NCI-H526 (cell line): ENCODE measurements at places on chromosomes 5 and 9.

DNA sequence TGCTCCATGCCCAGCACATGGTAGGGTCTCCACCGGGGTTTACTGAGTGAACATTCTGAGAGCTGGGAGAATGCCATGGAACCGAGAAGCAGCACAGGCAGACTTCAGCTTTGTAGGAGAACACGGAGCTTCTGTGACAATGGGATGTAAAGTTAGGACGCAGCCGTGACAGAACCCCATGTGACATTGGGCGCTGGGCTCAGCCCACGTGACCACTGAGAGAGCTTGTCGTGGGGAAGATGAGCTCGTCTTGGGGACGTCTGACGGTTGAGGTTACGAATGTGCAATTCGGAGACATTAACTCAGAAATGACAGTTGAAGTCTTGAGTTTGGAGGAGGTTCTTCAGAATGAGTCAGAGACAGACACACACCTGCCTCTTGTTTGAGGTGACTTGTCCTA, 13.5 kb downstream of the SDHA start:
- DNase-seq, result no peak

GRCh38 chr5:88384886-88385285, 116.2 kb upstream of the TMEM161B start:
- no peak for DNase-seq

DNA sequence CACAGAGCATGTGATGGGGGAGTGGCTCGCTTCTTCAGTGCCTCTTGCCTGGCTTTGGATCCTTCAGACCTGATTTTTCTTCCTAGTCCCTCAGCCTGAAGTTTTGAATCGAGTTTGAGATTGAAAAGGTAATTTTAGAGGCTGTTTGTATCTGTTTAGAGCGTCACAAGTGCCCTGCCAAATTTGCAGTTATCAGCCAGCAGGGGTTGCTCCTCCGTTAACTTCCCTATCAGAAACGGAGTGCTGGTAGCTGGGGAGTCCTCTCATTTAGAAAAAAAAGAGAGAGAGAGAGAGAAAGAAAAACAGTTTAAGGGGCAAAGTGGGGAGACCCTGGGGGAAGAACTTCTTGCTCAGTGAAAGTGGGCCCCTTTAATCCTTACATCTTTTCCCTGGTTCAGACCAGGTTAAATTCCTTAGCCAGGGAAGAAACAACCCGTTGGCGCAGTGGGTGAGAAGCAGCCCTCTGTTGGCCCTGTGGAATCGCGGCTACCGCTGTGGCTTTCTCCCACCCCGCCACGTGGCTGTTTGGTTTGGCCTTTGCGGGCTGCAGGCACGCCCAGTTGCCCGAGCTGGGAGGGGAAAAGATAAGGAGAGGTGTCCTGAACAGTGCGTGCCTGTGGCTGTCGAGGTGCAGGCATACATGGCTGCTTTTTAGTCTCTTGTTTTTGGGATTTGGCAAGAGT, 576.7 kb upstream of the ACO1 start:
- peak; percentile 71 for DNase-seq

- no peak for DNase-seq
Measured at GRCh38 chr5:23289162-23289561, 218.2 kb upstream of the PRDM9 start.

DNA sequence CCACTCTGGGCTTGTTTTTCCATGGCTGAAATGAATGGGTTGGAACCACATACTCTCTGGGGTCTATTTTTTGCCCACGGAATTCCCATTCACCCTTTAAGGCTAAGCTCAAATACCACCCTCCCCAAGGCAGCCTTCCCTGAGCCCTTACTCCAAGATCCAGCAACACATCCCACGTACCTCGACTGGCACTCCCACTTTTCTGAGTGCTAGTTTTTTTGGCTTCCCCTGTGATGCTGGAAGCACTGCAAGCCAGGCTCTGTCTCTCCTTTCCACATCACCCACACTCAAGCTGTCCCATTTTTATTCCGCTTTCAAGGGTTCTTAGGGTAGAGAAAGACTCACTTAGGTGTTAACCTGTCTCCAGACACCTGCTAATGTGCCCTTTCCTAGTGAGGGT, 6.0 kb downstream of the ST6GALNAC6 start:
- DNase-seq, result no peak

GRCh38 chr5:157603333-157604190, 28.0 kb upstream of the ADAM19 start:
- DNase-seq, result no peak
